ENCODE measurements at places on chromosomes 3 and 15. TPM values are rescaled to one million over a fixed set of nuclear protein-coding genes. Genes with fewer than 3 reads are reported as not detected.

The SLC9C1 gene
- 0.33 TPM for polyA plus RNA-seq

The POC1A gene
- polyA plus RNA-seq: 5.9 TPM

The SLC9A9 gene
- 6.3 TPM for polyA plus RNA-seq

The LRRIQ4 gene
- polyA plus RNA-seq: 0.07 TPM

The HRG gene
- polyA plus RNA-seq: 0.04 TPM

The ATP10A gene
- 2.2 TPM for polyA plus RNA-seq

The B2M gene
- polyA plus RNA-seq: 2,256 TPM

The PARP14 gene
- 34.1 TPM for polyA plus RNA-seq

The SEMA7A gene
- polyA plus RNA-seq: 3.5 TPM

The C3orf33 gene
- polyA plus RNA-seq: 12.5 TPM

DNA sequence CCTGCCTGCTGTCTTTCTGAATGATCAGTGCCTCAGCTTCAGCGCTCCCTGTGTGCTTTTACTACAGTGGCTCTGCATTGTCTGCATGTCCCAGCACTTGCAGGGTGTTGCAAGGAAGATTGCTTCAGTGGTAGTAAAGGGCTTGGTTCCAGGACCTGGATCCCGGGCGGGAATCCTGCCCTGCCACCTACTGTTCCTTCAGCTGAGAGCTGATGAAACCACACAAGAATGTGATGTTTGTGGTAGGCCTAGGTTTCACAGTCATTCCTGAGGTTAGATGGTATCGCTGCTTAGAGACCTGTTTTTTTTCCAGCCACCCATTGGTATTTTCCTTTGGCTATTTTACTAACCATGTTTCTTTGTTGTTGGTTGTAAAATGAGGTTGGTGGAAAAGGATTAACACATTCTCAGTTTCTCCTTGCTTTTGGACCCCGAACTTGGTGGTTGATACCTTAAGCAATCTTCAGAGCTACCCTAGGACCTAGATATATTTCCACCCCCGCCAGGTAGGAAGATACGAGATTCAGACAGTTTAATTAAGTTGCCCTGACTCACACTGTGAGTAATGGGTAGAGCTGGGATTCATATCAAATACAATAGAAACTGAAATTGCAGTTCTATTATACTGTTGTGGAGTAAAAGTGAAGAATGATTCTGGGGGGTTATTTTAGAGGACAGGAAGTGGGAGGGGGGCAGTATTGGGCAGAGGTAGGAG is 11.4 kb downstream of the GPR87 start:
- DNase-seq: peak; percentile 70

GRCh38 chr3:64094713-64095079 is 71.4 kb upstream of the PSMD6 start:
- DNase-seq: no peak

DNA sequence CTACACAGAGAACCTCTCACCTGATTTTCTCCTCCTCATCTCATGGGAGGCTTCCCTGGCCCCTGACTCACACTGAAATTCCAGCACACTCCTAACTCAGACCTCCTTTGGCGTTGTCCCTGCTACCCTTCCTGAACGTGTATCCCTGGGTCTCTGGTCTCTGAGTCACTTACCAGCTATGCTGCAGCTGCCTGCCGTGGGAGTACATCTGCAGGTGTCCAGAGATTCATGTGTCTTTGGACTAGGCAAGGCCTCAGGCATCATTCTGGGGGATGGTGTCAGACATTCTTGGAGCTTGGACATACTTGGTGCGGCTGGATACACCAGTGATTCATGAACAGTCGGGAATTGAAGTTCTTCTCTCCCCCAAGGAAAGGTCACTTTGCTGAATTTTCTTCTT is 148.8 kb upstream of the TRIM42 start:
- no peak for DNase-seq

GRCh38 chr15:58554758-58555157 is 123.0 kb downstream of the LIPC start:
- no peak for DNase-seq

GRCh38 chr15:52706091-52706490 is 26.9 kb upstream of the ATOSA start:
- DNase-seq: no peak

GRCh38 chr15:96333131-96334016 is 2.9 kb downstream of the NR2F2 start:
- DNase-seq: no peak

DNA sequence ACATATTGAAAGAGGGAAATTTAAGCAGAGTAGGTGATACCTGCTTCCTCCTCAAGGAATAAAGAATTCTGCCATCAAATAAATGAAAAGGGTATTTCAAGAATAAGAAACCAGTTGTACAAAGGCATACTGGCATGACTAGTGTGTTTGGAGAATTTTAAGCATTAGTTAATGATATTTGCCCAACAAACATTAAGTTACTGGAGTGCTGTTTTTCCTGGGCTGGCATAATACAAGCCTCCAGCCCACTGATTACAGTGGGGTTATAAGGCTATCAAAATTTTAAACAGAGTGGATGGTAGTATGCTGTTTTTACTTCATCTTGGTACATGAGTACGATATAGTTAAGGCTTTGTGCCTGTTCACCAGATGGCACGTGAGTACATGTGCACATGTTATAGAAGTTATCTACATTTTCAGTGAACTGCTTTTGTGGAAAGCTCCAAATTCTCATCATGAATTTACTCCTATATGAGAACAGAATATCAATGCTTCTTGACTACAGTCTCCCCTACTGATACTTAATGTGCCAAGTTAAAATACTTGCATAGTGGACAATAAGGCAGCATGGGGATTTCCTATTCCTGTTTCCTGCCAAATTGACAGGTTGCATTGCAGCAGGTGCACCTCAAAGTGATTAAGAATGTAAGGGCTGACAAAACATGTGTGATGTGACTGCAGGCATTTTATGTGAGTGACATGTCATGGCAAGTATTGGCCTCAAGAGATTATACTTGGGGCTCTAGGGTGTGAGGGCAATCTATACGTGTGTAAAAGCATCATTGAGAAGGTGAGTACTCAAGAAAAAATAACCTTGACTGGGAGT is 14.9 kb downstream of the NAALADL2 start:
- no peak for DNase-seq

DNA sequence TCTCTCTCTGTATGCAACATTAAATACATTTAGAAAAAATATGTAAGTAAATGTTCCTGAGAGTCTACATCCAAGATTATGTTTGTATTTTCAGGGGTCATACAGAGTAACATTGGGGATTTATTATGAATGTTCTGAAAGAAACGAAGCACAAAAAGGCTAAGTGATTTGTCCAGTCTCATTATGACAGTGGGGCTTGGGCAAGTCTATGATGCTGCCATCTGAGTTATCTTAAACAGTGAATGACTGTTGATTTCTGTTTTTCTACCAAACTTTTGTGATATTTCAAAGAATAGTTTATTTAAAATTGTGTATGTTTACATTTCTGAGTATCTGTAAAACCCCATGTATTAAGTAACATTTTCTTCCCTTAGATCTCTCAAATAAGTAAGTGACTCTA is 481.2 kb upstream of the ZNF717 start:
- DNase-seq: no peak

GRCh38 chr15:40904552-40905201 is 10.4 kb downstream of the VPS18 start:
- DNase-seq: no peak

- no peak for DNase-seq
Observed at GRCh38 chr3:175748087-175748730, 889.1 kb downstream of the NAALADL2 start.

GRCh38 chr15:72515591-72516389 is 41.7 kb downstream of the ARIH1 start:
- no peak for DNase-seq
